Inflammatory macrophage treated with lipopolysaccharide for 1 hour (primary cell): ENCODE measurements at places on chromosomes 4 and X.
A peak's percentile ranks its signal among the peaks of the same experiment; 100 is the strongest.

DNA sequence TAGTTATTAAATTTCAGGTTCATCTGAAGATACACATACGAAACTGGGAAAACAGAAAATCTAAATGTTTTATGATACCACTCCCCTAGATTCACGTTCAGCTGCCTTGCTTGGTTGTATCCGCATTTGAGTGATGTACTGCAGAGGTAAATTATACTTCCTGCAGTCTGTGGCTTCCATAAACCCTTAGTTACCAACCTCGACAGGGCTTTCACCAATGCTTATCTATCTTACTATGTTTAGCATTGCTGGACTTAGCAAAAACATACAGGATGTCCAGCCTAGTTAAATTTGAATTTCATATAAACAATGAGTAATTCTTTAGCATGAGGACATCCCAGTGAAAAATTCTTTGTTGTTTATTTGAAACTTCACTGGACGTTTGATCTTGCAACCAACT lies 108.8 kb downstream of the TMA16 start:
- no peak for DNase-seq

DNA sequence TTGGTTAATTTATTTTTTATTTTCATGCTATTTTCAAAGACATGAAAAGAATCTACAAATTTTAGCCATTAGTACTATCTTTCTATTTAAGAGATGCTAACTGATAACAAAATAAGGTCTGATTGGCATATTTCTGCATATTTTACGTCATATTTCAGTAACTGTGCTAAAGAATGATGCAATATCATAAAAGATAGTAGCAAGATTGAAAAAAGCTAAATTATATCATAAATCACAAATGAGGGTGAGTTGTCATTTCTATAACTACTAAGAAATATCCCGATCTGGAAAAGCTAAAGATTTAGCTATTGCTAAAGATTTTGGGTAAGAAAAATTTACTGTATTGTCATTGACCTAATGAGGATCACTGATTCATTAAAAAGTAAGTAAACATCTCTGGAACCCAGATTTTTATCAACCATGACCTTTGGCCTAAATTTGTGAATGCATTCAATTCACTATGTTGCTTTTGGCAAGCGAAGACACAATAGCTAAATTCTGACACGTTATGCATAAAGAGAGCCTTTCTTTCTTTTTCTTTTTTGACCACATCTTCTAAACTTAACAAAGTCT lies 103.6 kb downstream of the HPGD start:
- no peak for DNase-seq

DNA sequence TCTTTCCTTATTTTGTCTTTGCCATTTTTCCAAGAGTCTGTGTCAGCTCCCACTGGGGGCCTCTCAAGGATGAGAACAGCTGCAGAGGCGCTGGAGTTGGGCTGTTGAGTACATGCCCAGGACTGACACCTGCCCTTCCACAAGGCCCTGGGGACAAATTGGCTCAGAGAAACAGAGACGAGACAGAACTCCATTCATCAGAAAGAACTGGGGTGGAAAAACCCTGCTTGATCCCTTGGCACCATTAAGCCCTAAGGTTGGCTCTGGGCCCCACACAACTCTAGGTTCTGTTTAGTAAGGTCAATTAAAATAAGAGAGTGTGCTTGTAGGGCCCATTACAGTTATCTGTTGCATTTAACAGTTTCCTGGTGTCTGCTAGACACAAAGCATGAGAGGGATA lies 63.6 kb downstream of the DCX start:
- no peak for DNase-seq

GRCh38 chrX:31147175-31147574 lies 75.3 kb upstream of the FTHL17 start:
- no peak for DNase-seq

DNA sequence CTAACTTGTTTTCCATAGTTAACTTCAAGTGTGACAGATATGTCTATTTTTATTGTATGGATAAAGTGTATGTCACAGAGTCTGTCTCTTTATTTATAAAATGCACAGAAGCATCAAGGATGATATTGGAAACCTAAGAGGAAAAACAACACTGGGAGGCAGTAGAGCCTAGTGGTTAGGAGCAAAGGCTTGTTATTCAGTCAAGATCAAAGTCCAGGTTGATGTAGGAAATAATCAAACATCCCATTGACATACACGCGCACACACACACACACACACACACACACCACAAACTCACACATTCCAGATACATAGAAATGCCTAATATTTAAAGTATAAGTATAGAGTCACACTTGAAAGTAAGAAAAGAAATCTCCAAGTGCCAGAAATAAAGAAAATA lies 206.8 kb downstream of the CHRDL1 start:
- no peak for DNase-seq

GRCh38 chr4:74638689-74639088 lies 155.6 kb downstream of the BTC start:
- DNase-seq, result peak; percentile 20

DNA sequence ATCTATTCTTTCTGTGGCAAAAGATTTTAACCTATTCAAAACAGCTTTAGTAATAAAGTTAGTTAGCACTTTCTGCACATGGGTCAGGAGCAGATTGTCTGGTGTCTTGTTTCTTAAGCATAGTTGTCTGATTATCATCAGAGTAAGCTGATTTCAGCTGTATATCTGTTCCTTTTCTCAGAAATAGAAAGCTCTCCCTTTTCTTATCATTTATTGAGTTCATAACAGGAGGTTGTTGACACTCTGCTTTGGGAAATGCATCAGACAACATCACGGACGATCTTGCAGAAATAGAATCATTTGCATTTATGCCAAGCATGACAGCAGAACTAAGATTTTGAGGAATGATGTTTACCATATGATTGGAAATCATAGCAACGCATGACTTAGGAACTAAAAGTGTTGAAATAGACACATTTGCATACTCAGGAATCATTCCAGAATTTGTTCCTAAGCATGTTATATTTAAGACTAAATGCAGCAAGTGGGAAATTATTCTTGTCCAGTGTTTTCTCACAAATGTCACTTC lies 66.7 kb downstream of the RBMX2 start:
- no peak for DNase-seq

- no peak for DNase-seq
Measured at GRCh38 chrX:103573202-103573601, 12.1 kb upstream of the TCEAL4 start.

DNA sequence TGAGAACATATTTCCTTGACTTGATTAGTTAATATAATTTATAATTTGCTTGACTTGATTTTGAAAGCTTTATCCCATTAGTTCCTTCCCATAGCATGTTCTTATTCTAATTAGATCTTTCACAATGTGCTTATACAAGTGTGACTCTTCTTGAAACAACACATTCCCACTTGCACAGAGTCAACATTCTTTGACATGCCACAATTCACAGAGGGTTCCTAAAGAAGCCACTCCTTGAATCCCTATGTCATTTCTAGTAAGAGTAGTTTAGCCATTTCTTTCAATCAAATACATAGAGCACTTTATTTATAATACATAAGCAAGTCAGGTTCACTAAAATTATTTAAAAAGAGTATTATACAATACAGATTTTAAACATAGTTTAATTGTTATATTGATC lies 228.9 kb upstream of the GRID2 start:
- DNase-seq, result no peak

GRCh38 chr4:187103351-187103750 lies 379.7 kb upstream of the FAT1 start:
- no peak for DNase-seq

DNA sequence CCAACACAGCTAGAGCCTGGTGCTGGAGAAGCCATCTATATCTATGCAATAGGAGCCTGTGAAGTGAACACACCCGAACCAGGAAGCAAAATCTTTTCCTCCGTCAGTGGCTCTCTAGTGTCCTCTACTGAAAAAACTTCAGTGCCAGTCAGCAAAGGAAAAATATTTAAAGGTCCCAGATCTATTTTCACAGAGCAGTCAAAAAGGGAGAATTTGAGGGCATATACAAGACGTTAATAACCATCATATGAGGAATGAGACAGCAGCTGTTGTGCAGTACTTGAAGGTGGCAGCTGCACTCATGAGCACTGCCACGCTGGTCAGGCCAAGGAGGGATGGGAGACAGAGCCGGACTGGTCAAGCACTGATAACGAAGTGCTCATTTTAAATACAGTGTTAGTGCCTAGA lies 14.4 kb downstream of the MCUB start:
- peak; percentile 32 for DNase-seq

- no peak for DNase-seq
Measured at GRCh38 chrX:74119016-74119910, 184.7 kb upstream of the ZCCHC13 start.

- no peak for DNase-seq
Measured at GRCh38 chr4:85606505-85606904, 131.6 kb downstream of the ARHGAP24 start.
